ENCODE measurements at places on chromosomes 1 and 21.

DNA sequence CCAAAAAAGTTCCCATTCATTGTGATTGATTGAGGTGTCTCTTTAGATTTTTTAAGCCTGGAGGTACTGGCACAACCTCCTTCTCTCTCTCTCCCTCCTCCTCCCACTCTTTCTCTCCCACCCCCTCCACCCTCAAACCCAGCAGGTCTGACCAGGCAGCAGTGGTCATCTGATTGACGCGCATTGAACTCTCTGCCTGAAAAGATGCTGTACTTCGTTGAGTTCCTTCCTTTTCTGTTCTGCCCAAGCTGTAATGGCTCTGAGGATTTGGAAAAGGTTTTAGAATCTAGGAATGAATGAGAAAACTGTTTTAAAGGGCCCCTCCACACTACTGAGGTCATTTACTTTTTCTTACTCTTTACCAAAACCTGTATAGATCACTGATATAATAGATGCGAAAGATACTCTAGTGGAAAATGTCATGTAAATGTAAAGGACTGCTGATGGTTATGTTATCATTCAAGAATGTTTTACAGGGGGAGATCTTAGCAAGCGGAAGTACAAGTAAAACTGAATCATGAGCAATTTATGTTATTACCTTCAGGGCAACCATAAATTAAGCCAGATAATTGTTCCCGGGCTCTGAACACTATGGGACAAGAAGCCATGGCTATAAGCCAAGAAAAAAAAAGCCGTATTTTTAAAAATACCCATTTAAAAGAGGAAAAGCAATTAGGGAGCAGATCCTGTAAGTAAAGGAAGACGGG lies 25.2 kb upstream of the DYRK1A start:
- no peak for DNase-seq

DNA sequence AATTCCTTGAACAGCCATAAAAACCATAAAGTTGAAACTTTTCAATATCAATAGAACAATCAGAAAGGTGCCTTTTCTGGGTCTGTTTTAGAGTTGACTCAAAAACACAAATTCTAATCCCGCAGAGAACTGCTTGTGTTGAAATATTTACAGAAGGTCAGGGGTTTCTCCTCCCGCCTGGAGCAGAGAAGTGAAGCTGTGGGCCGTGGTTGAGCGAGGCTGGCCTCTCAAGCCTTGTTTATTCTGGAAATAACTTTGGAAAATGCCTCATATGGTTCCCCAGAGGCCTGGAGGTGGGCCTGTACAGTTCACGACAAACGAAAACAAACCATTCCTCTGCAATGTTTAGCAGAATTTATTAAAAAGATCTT lies 90.8 kb upstream of the ERRFI1 start:
- peak; percentile 63 for DNase-seq

GRCh38 chr1:27536767-27537166 lies 46.8 kb upstream of the WASF2 start:
- no peak for DNase-seq

- no peak for DNase-seq
Observed at GRCh38 chr1:43821471-43821870, 112.1 kb upstream of the ARTN start.

DNA sequence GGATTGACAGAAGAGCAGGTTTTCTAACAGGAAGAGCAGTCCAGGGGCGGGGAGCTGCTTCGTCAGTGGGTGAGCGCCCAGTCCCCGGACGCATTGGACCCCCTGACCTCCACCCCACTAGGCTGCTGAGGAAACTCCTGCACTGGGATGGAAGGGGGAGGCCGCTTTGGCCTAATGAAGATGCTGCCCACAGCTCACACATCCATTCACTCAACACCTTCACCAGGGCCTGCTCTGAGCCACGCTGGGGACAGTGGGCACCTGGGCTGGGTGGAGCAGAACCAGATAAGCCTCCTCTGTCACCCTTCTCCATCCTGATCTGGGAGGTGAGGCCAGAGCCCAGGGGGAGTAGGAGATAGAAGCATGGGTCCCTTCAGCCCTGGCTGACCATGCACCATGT lies 13.3 kb downstream of the LRP8 start:
- peak; percentile 14 for DNase-seq

DNA sequence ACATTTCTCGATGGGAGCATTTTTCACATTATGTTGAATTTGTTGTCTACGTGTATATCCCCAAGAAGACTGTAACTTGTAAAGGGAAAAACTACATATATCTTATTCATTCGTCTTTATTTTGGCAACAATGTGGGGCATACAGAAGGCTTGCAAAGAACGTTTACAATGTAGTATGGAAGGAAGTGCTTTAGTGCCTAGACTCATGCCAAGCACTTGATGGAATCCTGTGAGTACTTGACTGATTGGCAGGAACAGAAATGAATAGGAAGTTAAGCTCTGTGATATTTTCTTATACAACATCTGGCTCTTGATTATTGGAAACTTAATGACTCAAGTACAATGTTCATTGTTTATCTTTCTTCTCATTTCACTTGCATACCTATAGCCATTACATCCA lies 284.4 kb downstream of the LRRC7 start:
- no peak for DNase-seq

GRCh38 chr1:77888081-77888780 lies at the start of gene NEXN:
Gene NEXN (plus strand): TSS chr1:77888624. CDS start chr1:77916107, 27,483 bp downstream.
- DNase-seq: peak; percentile 68

DNA sequence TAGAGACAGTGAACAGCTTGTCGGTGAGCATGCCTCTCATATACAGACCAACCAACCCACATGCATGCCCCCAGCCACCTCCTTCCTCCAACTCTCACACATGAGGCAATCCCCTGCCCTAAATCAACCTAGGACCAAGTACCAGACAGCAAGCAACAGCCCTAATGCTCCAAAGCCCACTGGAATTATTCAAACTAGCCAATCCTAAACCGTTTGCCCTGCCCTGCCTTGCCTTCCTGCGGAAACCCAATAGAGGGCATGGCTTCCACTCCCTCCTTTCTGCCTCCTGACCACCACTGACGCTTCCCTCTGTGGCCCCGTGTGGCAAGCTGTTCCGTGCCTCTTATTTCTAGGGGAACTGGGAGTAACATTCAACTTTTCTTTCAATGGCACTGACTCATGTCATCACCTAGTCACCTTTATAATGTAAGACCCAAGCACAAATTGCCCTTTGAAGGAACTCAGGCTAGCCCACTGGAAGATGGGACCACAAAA lies 129.3 kb upstream of the GJB5 start:
- no peak for DNase-seq

- DNase-seq: no peak
Observed at GRCh38 chr1:100456880-100457279, 81.1 kb upstream of the GPR88 start.

DNA sequence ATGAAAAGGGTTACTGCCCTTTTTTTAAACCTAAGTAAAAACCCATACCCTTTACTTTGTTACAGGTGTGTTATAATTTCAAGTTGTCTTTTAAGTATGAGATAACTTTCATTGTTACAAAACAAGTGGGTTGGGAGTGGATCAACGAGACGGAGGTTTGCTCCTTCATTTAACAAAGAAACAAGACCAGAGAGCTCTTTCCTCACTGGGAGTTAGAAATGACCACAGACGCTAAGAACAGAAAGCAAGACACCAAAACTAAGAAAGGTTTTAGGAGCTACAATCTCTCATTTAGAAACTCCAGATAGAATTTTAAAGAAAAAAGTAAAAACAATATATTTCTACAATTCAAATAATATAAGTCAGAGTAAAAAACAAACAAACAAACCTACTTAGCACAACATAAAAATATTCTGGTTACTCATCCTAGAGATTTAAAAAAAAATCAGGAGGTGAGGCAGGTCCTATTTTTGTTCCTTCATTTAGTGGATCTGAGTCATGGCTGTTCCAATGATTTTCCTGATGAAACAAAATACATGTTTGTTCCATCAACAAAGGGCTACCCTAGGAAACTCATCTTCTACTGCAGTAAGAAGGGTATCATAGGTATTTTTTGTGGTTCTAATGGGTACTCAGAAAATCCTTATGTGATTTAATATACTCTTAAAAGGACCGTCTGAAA lies 33.0 kb downstream of the APP start:
- no peak for DNase-seq

DNA sequence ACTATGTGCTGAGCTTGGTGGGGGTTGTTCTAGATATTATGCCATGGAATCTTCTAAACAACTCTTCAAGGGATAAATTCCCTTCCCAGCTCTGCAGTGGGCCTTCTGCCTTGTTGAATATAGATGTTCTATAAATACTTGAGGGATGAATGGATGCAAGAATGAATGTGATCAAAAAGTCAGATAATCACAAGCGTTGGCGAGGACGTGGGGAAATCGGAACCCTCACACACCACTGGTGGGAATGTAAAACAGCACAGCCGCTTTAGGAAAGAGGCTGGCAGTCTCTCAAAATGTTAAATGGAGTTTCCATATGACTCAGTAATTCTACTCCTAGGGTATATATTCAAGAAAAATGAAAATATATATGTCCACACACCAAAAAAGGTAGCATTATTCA lies 19.0 kb downstream of the SDC3 start:
- DNase-seq: no peak

DNA sequence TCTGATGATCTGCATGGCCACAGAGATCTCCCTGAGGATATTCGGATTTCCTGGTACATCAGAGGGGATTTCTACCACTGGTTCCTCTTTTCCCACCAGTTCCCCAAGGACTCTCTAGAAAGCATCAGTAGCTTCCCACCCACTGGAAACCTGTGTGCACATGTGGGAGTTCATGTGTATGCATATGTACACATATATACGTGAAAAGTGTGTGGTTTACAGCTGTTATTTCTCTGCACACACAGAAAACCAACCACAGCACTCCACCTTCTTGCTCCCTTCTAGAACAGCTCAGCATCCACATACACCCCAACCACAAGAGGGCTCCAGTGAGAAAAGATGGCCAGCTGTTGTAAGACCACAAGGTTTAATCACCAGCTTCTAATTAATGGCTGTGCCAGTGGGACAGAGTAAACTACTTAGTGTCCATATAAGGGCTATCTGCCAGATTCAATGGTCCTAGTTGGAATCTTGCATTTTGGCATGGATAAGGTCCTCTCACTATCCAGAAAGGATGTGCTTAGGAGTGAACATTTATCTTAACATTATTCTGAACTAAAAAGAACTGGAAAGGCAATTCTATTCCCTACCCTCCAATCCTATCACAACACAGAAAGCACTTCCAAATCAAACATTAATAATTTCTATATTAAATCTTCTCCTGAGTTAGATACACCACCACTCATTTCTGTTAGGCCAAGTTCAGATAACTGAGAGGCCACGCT lies 24.1 kb downstream of the GPR3 start:
- no peak for DNase-seq

DNA sequence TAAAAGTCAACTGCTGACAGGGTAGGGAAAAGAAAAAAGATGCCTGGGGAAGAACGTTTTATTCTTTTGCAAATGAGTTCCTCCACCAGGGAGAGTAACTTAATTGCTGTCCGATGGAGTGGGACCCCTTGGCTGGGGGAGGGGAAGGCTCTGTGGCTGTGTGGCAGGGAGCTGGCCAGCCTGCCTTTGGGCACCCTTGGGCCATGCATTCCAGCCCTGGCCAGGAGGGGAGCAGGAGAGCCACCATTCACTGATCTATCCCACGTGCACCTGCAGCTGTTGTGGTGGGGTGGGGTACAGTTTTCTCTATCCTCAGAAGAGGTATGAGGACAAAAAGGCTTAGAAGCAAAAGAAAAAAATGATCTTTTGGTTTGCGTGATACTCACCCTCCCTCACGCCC lies 116.9 kb downstream of the KCNK1 start:
- DNase-seq: no peak

- no peak for DNase-seq
Observed at GRCh38 chr1:158992787-158993312, 16.9 kb upstream of the IFI16 start.

- no peak for DNase-seq
Observed at GRCh38 chr1:197199923-197200271, 53.4 kb upstream of the ASPM start.

- DNase-seq: no peak
Observed at GRCh38 chr1:227621211-227621610, 57.9 kb downstream of the ZNF678 start.

GRCh38 chr1:85344256-85344694 lies 67.8 kb upstream of the BCL10 start:
- DNase-seq: peak; percentile 54

DNA sequence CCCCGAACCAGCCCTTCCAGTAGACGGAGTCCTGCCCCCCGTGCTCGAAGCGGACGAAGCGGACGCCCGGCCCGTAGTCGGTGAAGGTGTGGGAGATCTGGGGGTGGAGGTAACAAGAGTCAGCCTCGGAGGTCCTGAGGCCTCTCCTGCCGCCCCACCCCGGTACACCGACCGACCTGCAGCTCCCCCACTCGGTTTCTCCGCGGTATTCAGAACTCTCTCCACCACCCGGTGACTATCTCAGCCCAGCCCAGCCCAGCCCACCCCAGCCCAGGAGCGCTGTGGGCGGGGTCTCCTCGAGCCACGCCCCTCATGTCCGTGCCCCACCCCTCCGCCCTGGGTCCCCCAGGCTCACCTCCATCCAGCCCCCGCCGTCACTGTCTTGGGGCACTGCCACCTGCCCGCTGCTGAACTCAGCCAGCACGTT lies 5.5 kb downstream of the FBXO2 start:
- peak; percentile 66 for DNase-seq

- no peak for DNase-seq
Observed at GRCh38 chr1:104797982-104798381, 1048.3 kb downstream of the AMY1C start.

DNA sequence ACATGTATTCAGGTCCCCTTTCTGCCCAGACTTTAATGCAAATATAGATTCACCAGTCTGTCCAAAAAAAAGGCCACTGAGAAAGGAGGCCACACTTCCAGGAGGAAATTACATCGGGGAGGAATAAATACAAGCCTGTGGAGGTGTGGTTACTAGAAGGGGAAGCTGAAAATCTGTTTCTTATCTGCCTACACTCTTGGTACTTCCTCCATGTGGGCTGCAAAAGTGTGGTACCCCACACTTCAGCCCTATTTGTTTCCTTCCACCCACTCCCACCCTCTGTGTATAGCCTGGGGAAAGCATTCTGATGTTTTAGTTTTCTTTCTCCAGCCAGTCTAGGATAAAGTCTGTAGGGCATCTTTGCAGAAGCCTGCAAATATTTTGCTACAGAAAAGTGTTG lies 38.4 kb downstream of the UTP25 start:
- no peak for DNase-seq

Measured in lower lobe of right lung (tissue), 2 donors.